ENCODE measurements at places on chromosomes 16 and 17.

GRCh38 chr17:16040710-16041251 lies 41.2 kb downstream of the TTC19 start:
- ATAC-seq: no peak

DNA sequence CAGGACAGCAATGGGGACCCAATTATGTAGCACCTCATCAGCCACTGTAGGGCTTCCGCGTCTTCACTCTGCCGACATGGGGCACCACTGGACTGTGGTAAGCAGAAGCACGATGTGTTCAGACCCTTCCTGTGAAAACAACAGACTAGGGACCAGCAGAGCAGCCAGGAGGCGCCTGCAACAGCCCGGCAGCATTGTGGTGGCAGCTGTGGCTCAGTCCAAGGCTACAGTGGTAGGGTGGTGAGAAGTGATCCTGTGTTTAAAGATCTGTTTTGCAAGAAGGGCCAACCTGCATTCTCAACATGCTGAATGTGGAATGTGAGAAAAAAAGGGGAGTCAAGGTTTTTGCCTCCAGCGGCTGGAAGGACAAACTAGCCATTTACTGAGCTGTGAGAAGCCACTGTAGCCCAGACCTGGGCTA lies 80.8 kb downstream of the GAS7 start:
- no peak for ATAC-seq

DNA sequence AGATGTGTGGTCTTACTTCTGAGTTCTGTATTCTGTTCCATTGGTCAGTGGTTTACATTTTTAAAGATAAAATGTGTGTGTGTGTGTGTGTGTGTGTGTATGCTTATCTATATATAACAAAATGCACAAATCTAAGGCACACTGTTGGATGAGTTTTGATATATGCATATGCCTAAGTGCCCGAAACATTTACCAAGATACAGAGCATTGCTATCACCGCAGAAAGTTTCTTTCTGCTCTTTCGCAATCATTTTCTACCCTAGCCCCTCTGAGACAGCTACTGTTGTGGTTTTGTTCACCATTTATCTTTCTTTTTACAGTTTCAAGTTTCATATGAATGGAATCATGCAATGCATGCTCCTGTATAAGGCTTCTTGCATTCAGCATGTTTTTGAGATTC lies 97.0 kb downstream of the MRTFB start:
- no peak for ATAC-seq

DNA sequence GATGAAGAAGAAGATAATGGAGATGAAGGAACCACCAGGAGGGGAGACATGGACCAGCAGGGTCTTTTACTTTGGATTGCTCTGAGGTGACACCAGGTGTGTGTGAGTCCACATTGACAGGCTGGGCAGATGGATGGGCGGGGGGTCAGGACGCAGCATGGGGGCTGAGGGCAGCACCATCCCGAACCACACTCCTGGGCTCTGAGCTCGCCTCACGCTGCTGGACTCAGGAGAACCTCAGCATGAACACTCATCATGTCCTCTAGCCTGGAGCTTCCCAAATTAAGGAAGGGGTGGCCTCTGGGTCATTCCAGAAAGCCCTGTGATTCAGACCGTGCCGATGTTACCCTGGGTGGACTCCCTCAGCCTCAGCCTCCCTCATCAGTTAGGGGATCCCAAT lies 50.4 kb upstream of the MAP3K14 start:
- no peak for ATAC-seq

DNA sequence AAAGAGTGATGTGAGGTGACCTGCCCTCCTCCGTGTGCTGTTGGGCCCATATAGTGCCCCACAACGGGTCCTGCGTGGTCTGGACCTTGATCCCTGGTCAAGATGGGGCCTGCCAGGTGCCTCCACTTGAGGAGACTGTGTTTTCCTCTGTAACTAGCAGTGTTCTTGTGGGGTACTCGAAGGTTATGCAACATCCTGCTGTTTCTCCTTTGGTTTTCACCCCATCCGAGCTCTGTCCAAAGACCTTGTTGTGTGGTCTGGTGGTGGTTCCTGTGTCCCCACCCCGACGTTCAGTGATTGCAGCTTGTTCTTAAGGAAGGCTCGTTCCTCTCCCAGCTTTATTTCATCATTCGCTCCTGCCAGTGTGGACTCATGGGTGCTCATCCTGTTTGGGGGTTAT lies 38.7 kb upstream of the ZNF750 start:
- ATAC-seq: no peak

DNA sequence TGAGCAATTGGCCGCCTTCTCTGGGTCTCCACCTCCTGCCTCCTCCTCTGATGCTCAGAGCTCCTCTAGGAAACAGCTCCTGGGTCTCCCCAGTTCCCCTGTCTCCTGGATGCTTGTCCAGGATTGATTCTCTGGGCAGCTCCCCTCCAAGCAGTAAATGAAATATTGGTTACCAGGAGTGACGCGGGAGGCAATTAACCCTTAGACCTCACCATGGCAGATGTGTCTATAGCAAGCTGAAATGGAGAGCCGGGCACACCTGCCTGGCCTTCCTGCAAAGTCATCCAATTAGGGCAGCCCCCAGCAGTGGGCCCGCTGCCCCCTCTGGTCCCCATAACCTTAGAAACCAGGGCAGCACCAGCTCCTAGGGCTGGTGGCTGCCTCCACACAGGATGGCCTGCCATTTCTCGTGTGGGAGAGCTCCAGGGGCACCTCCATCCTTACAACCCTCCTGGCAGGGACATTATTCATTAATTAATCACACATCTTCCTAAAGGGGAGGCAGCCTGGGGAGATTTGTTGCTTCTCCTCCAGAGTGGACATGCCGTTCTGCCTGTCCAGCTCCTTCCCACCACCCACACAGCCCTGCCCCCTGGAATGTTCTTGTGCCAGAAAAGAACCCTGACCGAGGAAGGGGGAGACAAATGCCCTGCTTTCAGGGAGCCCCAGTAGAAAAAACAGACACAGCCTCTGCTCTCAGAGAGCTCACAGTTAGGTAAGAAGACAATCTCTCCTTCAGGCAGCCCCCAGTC lies 8.3 kb upstream of the KIF18B start:
- peak; percentile 52 for ATAC-seq

GRCh38 chr17:73028299-73028755 lies 64.2 kb downstream of the SLC39A11 start:
- ATAC-seq: no peak

DNA sequence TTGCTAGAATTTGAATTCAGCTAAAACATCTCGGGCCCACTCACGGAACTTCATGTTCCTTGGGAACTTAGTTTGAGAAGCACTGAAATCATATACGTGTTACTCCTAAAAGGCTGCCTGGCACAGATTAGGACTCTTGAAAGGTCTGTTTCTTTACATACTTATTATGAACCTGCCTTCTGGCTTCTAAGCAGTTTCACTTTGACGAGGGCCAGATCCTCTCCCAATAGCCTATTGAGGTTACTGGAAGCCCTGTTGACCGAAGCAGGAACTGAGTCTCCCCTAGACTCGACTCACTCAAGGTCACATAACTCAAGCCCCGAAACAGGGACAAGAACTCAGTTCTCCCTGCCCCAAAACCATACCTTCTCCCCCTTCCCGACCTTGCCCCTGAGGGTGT lies 121.9 kb upstream of the PLCG2 start:
- ATAC-seq: no peak

DNA sequence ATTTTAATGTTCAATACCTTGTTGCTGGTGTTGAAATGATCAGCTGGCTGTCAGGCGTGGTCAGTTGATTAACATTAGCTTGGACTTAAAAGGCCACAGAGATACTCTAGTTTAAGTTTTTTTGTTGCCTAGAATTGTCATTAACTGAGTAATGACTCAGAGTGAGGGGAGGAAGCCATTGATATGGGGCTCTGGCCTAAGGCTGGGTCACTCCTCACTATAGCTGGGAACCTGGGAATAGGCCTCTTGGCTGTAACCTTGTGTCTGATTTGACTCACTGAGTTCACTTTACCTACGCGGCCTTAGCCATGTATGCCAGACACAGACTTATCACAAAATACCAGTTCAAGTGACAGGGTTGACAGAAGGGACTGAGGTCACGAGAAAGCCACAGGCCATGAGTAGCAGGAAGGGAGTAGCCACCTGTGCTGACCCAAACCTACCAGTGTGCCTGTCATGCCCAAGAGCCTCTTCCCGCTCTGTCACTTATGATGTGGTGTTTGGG lies 37.9 kb upstream of the ADCY7 start:
- no peak for ATAC-seq

DNA sequence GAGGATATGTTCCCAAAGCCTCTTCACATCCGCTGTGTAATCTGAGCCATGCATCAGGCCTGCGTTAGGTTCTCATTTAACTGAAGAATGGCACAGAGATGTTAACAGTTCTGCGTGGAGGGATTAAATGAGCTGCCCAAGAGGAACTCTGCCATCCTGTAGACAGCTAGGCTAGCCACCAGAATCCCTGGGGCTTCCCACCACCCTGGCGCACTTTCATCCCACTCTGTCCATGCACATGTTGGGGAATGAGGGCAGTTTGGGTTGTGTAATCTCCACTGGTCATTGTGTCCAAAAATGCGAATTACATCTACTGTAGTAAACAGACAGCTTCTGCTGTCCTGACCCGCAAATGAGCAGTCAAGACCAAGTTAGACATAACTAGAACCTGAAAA lies 1.0 kb upstream of the GLG1 start:
- peak; percentile 1 for ATAC-seq

DNA sequence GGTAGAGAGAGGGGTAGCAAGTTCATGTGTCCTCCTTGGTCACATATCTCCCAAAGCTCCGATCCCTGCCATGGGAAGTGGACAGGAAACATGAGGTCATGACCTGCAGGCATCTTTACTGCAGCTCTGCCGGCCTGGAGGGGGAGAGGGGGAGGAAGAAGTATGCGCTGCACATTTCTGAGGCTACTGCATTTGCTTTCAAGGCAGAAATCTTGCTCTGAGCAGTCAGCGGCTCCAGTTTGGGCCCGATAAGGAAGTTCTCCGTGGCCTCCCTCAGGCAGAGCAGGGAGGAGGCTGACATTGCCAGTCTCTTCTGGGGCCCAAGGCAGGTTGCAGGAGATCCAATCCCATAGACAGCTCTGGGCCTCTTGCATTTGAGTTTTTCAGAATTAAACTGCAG lies 1.5 kb upstream of the NHERF1 start:
- ATAC-seq: no peak

GRCh38 chr16:73062743-73063733 lies 15.1 kb upstream of the ZFHX3 start:
- no peak for ATAC-seq

- ATAC-seq: no peak
Measured at GRCh38 chr17:73397856-73398540, 86.2 kb upstream of the CDC42EP4 start.

DNA sequence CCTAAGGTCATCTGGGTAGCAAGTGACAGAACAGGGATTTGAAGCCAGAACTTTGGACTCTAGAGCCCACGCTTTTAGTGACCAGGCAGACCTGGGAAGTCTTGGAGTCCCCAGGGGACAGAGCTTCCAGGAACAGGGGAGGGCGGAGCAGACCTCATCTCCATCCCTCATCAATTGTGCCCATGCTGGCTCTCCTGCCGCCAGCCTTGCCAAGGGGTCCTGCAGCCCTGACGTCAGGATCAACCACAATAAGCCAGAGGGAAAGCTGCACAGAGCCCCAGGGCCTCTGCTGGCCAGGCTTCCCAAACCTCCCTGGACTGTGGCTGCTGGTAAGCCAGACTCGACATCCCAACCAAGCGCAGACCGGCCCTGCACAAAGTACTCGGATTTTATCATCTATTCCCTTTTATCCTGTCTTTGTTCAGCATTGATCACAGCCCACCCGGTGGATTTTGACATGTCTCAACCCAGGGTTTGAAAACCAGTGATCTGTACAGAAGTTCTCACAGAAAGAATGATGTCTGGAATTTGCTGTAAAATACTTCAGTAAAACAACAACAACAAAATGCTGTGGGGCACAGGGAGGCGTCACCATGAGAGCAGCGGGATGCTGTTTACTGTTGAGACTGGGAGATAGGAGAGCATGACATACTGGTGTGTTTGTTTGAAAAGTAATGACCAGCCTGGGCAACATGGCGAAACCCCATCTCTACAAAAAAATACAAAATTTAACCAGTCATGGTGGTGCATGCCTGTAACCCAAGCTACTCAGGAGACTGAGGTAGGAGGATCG lies 11.8 kb downstream of the C16orf74 start:
- ATAC-seq: peak; percentile 19

DNA sequence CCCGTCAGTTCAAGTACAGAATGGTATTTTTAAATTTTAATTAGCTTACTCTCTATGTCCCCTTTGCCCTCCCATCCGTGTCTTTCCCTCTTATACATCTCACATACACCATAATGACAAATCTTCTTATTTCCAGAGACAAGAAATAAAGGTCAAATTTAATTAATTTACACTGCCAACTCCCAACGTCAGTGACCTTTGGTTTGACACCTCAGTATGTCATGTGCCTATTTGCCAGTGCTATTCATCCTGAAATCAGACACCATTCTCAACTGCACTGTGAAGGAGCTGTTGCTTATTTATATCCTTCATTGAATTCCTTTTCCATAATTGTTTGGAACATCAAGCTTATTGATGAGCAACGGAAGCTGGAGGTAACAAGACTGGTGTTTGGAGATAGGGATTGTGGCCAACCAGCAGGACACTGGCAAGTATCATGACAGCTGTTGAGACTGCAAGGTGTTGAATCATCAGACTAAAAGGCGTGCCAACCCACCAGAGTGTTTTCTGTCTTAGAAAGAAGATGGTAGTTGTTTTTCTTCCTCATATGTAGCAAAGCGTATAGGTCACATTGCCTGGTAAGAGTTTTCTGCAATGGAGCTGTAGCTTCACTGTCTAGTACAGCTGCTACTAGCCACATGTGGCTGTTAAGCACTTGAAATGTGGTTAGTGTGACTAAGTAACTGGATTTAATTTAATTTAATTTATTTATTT lies 12.5 kb downstream of the CALCOCO2 start:
- ATAC-seq: no peak

GRCh38 chr16:57700781-57701551 lies 6.4 kb downstream of the DRC7 start:
- peak; percentile 56 for ATAC-seq

DNA sequence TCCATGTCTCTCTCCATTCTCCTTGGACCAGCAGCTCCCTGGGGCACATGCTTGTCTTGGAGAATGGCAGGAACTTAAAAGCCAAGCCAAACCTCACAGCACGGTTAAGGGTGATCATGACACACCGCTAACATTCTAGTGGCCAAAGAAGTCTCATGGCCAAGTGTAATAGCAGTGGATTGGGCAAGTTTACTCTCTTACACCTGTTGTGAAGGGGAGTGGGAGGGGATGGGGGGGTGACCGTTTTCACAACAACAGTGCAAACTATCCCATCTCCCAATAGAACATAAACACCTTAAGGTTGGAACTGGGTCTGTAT lies 37.7 kb upstream of the MEOX1 start:
- no peak for ATAC-seq

- ATAC-seq: no peak
Measured at GRCh38 chr17:40337351-40337750, 27.2 kb downstream of the GJD3 start.

- ATAC-seq: no peak
Measured at GRCh38 chr16:17963185-17963836, 373.2 kb downstream of the NPIPA8 start.

- ATAC-seq: no peak
Measured at GRCh38 chr16:75097941-75098901, 18.4 kb downstream of the LDHD start.

Data from motor neuron (in vitro differentiated cells).